ENCODE measurements at places on chromosomes 4 and X. TPM values are rescaled to one million over a fixed set of nuclear protein-coding genes. Genes with fewer than 3 reads are reported as not detected.

Gene GABRG1
- not detected for total RNA-seq

DNA sequence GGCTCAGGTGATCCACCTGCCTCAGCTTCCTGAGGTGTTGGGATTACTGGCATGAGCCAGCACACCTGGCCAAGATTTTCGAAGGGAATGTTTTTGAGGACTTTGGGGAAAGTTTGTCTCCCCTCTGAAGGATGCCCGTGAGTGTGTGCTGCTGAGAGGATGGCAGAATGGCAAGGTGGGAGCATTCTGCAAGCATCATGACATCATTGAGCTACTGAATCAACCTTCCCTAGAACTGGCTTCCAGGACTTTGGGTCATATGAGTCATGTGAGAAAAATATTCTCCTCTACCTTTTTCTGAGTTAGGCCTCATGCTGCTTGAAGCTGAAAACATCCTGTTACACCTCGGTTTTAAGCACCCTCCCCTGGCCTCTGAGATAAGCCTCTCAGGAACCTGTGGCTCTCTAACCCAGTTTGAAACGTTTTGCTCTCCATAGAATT, 31.0 kb downstream of the TMEM131L start:
- no peak for DNase-seq

- DNase-seq: no peak
Observed at GRCh38 chrX:24428516-24428915, 36.6 kb upstream of the PDK3 start.

Gene TIGD4
- not detected for total RNA-seq

- DNase-seq: no peak
Observed at GRCh38 chr4:87633243-87633642, 16.8 kb upstream of the DMP1 start.

Gene MAGEC1
- not detected for total RNA-seq

DNA sequence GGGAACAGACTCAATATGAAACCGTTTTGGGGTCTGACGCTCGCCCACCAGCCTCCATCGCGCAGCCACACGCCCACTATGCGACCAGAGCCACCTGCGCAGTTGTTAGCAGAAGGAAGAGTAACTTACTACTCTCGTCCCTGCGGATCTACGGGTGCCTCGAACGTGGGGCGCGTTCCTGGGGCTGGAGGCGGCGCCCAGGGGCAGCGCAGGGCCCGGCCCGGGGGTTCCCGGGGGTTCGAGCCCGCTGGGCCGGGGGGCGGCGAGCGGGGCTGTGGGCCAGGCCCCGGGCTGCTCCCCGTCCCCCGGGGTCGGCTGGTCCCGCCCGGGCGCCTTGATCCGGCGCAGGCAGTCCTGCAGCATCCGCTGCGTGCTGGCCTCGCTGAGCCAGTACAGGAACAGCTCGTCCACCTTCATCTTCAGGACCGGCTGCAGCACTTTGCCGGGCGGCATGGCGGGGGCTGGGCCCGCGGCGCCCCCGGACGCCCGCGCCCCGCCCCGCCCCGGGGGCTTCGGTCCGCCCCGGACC, 404 bp downstream of the PPP2R3B start:
- DNase-seq: no peak

GRCh38 chrX:18649498-18649951, 22.4 kb downstream of the RS1 start:
- DNase-seq: no peak
